Activated CD4-positive, alpha-beta T cell treated with anti-CD3 and anti-CD28 coated beads, Interleukin-2, amount 50 U/mL, for 48 hours (primary cell): ENCODE measurements at places on chromosomes 1 and 21.

- no peak for DNase-seq
Measured at GRCh38 chr1:186838380-186839040, 9.8 kb downstream of the PLA2G4A start.

GRCh38 chr1:100879422-100879821, 15.2 kb downstream of the EXTL2 start:
- DNase-seq: no peak

GRCh38 chr21:26397545-26397944, 175.5 kb downstream of the CYYR1 start:
- no peak for DNase-seq

DNA sequence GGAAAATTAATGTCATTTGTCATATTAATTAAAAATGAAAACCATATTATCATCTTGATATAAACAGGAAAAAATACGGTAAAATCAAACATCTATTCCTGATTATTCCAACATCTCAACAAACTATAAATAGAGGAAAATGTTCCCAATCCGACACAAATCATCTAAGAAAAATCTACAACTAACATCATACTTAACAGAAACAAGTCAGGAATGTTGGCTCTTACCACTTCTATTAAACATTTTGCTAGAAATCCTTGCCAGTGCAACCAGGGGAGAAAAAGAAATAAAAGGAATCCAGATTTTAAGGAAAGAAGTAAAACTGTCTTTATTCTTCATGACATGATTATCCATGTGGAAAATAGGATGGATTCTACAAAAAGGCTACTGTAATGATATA, 77.0 kb upstream of the IRF2BP2 start:
- DNase-seq: no peak

- no peak for DNase-seq
Measured at GRCh38 chr1:61980561-61980960, 214.1 kb upstream of the L1TD1 start.

GRCh38 chr1:162067466-162067865, 2.0 kb upstream of the NOS1AP start:
- DNase-seq: no peak

GRCh38 chr1:178344513-178345091, 152.2 kb downstream of the CLEC20A start:
- DNase-seq: no peak

GRCh38 chr1:53046930-53047329, 15.1 kb upstream of the PODN start:
- DNase-seq: no peak

- DNase-seq: no peak
Measured at GRCh38 chr1:204502241-204502640, 7.6 kb upstream of the PIK3C2B start.

GRCh38 chr1:107548276-107548675, 407.4 kb downstream of the NTNG1 start:
- DNase-seq: no peak

GRCh38 chr21:37101384-37101783, 28.3 kb downstream of the TTC3 start:
- no peak for DNase-seq

GRCh38 chr1:94522304-94522703, 19.3 kb downstream of the F3 start:
- no peak for DNase-seq

GRCh38 chr21:46229133-46229922, 754 bp upstream of the LSS start:
- DNase-seq: no peak

DNA sequence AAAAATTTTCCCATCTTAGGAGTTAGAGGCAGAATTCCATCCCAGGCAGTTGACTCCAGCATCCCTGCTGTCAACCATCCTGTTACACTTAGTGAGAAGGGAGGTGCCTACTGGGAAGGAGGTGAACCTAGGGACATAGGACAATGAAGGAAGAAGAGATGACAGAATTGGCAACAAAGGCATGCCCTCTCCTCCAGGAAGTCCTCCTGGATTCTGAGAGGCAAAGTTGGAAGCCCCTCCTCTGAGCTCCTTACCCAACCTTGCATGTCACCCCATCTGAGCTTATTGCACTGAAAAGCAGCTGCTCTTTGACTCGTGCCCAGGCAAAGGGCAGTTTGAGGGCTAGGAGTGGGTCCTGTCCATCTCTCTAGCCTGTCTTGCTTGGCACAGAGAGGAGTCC, 66.9 kb downstream of the PAX7 start:
- DNase-seq: no peak

DNA sequence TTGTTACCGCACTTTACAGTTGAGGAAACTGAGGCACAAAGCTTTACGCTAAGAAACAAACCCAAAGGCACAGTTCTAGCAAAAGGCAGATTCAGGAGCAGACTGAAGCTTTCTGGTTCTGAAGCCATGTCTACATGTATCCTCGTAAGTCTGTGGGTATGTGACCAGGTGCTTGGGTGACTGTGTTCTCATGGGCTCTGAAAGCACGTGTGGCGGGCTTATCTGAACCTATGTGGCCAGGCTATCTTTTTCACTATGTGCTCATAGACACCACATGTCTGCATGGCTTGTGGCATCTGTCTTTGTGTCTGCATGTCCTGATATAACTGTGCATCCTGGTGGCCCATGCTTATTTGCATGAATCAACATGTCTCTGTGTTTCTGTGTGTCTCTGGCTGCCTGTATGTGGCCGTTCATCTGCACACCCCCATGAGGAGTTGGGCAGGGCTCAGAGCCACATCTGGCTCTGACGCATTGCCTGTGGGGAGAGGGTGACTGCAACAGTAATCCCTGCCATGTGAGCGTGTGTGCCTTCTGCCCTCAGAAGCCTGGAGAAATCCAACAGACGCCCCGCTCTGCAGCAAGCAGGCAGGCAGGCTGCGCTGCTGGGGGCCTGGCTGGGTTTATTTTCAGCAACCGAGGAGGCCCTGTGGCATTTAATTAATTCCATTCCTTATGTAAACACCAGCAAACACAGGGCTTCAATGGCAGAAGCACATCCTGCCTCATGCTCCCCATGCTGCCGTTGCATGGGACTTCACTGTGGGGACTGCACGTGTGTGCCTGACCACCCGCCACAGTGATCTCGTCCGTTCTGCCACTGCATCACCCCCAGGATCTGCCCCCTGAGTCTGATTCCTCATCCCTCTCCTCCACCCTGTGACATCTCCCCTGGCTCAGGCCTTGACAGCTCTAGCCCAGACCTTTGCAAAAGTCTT, 115.4 kb downstream of the TRABD2B start:
- DNase-seq: no peak

GRCh38 chr21:44875316-44875700, 1.8 kb upstream of the PTTG1IP start:
- DNase-seq: no peak

- DNase-seq: no peak
Measured at GRCh38 chr1:29639741-29640427, 403.6 kb downstream of the PTPRU start.

GRCh38 chr1:234515821-234516241, 36.9 kb upstream of the TARBP1 start:
- no peak for DNase-seq

DNA sequence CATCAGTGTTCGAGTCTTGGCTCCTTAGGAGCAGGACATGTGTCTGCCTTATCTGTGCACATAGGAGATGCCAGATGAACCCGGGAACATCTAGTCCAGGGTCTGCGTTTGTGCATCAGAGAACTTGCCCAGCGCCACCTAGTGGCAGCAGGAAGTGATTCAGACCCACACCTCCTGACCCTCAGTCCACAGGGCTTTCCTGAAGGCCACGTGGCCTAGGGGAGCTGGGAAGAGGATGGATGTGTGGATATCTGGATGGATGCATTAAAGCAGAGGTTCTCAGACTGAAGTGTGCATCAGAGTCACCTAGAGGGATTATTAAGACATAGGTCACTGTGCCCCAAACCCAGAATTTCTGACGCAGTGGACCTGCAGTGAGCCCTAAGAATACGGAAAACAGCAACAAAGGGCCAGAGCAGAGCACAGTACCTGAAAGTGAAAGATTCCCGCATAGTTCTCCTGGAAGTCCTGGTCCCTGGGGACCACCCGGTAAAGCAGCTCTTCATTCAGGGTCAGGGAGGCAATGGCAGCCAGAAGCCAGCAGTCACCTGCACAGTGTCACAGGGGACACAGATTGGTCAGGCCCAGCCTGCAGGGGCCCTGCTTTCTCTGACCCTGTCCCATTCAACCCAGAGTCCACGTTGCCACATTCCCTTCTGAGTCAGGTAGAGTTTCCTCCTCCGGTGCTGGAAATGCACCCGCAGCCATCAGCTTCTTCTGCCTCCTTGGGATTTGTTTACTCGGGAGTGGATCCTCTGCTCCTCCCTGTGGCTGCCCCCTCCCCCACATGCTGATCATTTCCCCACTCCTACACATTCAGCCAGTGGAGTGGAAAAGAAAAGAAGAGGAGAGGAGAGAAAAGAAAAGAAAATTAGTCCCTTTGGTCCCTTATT, 37.0 kb downstream of the CAPN8 start:
- peak; percentile 58 for DNase-seq
